ENCODE measurements at places on chromosomes 5 and 9.

- no peak for DNase-seq
Measured at GRCh38 chr9:86713970-86714369, 233.3 kb downstream of the GAS1 start.

- DNase-seq = no peak
Measured at GRCh38 chr9:20023210-20023905, 234.5 kb upstream of the SLC24A2 start.

GRCh38 chr5:58640011-58640410 lies 57.1 kb downstream of the RAB3C start:
- DNase-seq = no peak

GRCh38 chr5:28254846-28255245 lies 1216.5 kb upstream of the CDH9 start:
- DNase-seq = no peak

DNA sequence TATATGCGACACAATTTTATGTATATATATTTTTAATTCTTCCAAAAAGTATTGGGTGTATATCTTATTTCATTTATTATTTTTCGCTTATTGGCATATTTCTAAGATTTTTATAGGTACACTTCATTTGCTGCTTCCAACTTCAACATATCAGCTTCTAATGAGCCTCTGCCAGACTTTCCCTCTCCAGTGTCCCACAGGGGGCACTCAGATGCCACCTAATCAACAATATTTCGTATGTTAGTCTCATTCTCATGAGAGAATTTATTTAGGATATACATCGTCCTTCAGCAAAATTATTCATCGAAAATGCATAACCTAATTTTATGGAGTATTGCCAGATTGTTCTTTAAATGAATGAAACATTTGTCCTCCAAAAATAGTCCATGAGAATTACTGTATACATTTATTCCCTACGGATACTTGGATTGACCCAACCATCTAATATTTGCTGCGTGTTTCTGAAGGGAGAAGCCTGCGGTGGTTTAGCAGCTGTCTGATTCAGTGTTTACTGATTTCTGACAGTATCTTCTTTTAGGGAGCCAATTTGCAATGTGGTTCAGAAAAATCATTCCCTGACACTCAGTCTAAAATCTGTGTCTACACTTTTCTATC lies 100.6 kb upstream of the SELENOP start:
- peak; percentile 16 for DNase-seq

GRCh38 chr9:16266648-16267276 lies 603.7 kb downstream of the BNC2 start:
- DNase-seq = no peak

DNA sequence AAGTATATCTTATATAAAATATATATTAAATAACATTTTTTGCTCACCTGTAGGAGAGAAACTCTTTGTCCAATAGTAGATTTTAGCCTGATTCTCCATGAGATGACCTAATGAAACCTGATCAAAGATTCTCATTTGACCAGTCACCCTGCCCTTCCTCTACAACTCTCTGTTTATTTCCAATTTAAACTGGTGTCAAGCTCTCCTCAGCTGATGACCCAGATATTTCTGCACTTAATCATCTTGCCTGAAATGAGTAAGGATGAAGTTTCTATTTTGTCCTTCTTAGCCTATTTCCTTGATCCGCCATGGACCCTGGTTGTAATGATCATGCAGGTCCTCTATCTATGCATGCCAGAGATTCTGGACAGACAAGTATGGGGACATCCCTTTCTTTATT lies 179.3 kb upstream of the FGF10 start:
- DNase-seq = no peak

GRCh38 chr9:136175616-136176197 lies 29.2 kb downstream of the LHX3 start:
- no peak for DNase-seq

DNA sequence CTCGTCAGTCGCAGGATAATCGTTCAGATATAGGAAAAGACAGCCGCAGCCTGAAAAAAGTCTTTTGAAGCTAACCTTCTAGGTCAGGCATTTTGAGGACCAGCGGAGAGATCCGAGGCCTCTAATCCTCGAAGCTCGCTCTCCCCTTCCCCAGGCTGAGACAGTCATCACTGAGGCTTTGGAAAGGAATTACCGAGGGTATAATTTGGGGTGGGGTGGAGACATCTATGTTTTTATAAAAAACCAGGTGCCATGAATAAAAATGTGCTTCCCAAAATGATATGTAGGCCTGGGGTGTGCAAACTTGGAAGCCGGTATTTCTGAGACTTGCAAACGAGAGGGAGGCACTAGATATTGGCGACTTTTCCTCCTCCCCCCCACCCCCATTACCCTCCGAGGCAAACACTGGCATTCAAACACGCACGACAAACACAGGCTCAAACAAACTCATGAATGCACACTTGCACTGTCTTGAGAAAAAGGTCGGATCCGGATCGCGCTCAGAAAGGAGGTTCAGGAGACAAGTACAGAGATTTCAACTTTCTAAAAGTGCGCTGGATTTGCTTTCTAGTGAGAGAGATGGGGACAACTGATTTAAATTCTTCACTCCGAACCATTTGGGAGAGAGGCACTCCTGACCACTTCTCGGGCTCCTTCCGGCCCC lies 935 bp upstream of the MSX2 start:
- DNase-seq = no peak

DNA sequence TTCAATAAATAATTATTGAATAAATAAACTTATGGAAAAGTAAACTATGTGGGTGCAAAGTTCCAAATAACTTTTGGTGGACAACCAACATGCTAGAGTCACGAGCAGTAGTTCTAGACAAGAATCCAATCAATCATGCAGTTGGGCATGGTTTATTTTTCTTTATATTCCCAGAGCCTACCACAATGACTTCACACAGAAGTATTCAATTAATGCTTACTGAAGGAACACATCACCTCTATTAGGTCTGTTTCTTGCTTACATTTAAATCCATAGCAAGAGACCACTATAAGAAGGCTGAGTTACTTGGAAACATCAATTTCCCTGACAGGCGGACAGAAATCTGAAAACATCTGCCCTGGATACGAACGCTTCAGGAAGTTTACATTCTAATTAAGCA lies 214.2 kb downstream of the TMEM232 start:
- DNase-seq = no peak

GRCh38 chr5:6308683-6309082 lies 69.7 kb downstream of the MED10 start:
- no peak for DNase-seq

DNA sequence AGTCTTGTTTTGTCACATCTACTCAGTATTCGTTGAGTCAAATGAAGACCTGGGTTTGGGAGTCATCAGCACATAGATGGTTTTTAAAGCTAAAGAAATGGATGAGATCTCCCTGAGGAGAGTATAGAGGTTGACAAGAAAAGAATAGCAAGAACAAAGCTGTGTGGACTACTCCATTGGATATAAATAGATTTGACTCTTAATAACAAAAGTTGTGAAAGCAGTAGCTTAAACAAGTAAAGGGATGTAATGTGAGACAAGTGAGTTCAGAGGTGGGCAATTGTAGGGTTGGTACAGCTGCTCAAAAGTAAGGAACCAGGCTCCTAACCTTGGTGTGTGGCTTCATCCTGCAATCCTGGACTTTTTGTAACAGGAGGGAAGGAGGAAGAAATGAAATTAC lies 49.3 kb downstream of the CSNK1G3 start:
- no peak for DNase-seq

DNA sequence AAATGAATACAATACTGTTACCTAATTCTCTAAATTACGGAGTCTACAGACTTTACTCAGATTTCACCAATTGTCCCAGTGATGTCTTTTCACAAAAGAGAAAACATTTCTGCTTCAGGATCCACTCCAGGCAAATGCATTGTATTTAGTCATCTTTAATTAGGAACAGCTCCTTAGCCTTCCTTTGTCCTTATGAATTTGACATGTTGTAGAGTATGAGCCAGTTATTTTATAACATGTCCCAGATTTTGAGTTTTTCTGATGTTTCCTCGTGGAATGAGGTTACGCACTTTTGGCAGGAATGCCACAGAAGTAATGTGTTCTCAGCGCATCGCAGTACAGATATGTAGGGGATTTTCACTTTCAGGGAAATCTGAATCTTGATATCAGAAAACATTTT lies 10.5 kb downstream of the HABP4 start:
- no peak for DNase-seq

DNA sequence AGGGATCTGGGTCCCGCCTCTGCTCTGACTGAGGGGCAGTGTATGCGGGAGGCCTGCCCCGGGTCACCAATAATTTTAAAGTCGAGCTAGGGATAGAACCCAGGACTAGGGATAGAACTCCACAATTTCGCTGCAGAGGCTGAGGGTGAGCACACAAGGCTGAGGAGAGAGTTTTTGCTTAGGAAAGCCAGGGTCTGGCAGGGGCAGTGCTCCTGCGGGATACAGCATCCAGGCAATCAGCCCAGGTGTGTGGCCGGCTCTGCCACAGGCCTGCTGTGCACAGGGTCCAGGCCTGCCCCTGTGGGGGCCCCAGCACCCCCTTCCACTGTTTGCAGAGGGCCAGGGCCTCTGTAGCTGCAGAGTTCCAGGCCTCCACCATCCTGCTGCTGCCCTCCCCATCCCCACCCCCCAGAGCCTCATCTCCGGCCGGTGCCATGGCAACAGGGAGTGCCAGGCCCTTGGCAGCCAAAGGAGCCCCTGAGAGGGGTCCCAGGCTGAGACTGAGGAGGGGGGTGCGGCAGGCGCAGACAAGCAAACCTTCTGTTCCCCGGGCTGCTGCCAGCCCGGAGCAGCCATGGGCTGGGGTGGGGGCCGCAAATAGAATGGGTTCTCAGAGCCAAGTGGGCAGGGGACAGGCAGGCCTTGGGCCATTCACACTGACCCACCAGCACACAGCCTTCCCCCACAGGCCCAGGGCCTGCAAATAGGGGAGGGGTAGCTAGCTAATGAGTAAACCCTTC lies 8.6 kb downstream of the PDGFRB start:
- no peak for DNase-seq

GRCh38 chr9:113350107-113350661 lies 843 bp downstream of the BSPRY start:
- DNase-seq = no peak

GRCh38 chr9:34443533-34443932 lies 14.8 kb downstream of the FAM219A start:
- DNase-seq = no peak

GRCh38 chr5:170523142-170523551 lies 19.3 kb downstream of the KCNIP1 start:
- no peak for DNase-seq

GRCh38 chr9:89684218-89684617 lies 79.4 kb downstream of the GADD45G start:
- no peak for DNase-seq

- DNase-seq = no peak
Measured at GRCh38 chr5:24444414-24444813, 200.4 kb downstream of the CDH10 start.

GRCh38 chr5:81134566-81134965 lies 98.6 kb upstream of the CKMT2 start:
- no peak for DNase-seq

GRCh38 chr5:109900911-109901627 lies 211.3 kb downstream of the MAN2A1 start:
- no peak for DNase-seq

- no peak for DNase-seq
Measured at GRCh38 chr9:130237076-130237475, 28.5 kb upstream of the HMCN2 start.

GRCh38 chr9:137728444-137729311 lies 109.9 kb downstream of the EHMT1 start:
- no peak for DNase-seq

- DNase-seq = peak; percentile 90
Measured at GRCh38 chr9:129823935-129824601, at the start of gene TOR1A. TSS of gene TOR1A (minus strand) at chr9:129824136. CDS start at chr9:129824085, 51 bp downstream.

GRCh38 chr5:84372066-84372695 lies 12.5 kb downstream of the EDIL3 start:
- DNase-seq = no peak
